ENCODE measurements at places on chromosomes 12 and 14.
A peak's percentile ranks its signal among the peaks of the same experiment; 100 is the strongest.

- DNase-seq, result no peak
These were observed 9.3 kb upstream of the ESPL1 start for GRCh38 chr12:53258541-53259539.

GRCh38 chr14:93082576-93083001, 33.1 kb downstream of the ITPK1 start:
- no peak for DNase-seq

GRCh38 chr14:24273422-24273998, 2.1 kb upstream of the RABGGTA start:
- DNase-seq, result no peak

DNA sequence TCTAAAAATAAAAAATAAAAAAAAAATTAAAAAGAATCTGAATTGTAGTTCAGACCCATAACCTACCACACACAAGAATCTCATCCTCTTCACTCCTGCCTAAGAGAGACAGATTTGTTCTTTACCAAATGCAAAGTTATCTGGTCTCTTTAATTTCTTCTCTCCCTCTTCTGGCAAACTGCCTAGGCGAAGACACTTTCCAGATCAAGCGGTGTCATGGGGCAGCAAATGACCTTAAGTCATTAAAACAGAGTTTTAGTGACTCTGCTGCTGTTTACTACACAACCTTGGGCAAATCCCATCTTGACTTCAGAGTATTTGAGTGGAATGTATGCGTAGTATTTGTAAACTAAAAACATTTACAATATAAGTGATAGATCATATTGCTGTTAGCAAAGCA, 60.9 kb upstream of the NID2 start:
- no peak for DNase-seq

- DNase-seq, result no peak
These were observed 123.8 kb downstream of the ZFP36L1 start for GRCh38 chr14:68669111-68669511.

GRCh38 chr12:7100239-7100638, 8.0 kb upstream of the C1R start:
- DNase-seq, result no peak

DNA sequence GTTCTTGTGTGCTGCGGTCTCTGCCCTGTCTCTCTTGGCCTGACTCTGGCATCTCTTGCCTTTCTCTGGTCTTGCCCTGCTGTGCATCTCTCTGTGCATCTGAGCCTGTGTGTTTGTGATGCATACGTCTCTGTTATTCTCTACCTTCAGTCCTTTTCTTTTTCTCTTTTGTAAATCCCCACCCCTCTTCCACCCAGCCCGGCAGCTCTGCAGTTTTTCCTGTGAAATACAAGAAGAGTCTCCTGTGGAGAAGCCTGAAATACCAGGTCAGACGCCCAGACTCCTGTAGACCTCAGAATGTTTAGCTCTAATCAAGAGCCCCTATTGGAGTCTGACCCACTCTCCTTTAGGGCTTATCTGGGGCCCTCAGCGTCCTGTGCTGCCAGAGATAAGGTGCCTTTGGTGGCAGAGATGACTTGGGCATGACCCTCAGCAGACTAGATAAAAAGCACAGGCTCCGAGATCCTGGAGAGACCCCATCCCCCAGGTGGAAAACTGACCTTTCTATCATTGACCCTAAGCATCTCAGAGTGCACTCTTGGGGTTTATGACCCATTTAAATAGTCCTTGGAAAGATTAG, 167.5 kb upstream of the SRRM4 start:
- no peak for DNase-seq

GRCh38 chr14:95463171-95463901, 53.1 kb downstream of the SYNE3 start:
- DNase-seq, result no peak

DNA sequence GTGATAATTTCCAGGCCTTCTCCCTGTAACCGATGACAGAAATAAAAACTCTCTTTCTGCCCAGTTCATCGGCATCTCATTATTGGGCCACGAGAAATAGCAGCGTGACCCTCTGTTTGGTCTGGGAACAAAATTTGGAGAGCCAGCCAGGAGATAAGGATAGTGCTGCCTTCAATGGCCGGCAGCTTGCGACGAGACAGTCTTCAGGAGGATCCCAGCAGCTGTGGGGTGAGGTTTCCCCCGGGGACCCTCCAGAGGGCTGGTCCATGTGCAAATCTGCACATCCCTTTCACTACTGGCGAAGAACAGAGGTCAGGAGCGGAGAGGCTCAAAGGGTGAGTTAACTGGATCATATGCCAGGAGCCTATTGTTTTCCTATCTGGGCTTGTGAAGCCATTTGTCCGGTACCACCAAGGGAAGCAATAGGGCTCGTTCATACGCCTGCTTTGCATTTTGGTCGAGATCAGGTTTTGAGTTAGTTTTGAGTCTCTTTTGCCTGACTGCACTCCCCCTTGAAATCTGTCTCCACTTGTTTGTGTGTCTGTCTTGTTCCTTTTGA, 4.8 kb downstream of the SLC39A2 start:
- no peak for DNase-seq

DNA sequence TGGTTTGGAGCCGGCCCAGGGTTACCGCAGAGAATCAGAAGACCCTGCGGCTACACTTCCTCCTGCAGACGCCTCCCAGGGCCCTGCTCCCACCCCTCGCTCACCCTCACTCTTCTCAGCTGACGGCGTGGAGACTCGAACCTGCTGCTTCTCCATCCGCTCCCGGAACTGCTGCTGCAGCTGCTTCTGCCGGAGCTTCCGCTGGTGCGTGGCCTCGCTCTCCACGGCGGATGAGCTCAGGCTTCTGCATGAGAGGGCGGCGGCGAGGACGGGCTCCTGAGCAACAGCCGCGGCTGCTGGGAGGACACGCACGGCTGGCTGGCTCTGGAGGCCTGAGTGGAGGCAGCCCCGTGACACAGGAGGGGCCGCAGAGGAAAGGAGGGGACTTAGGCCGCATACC, 33.3 kb downstream of the RAD52 start:
- DNase-seq, result no peak

- DNase-seq, result no peak
These were observed at the start of gene AQP2 for GRCh38 chr12:49950273-49951251. AQP2 (plus strand) TSS chr12:49950737; CDS start chr12:49950831, 94 bp downstream.

- no peak for DNase-seq
These were observed 142.5 kb downstream of the SYNE2 start for GRCh38 chr14:63995285-63995684.

- no peak for DNase-seq
These were observed 1.3 kb downstream of the A2ML1 start for GRCh38 chr12:8823565-8824300.

- DNase-seq, result no peak
These were observed 81.0 kb upstream of the PLEKHG7 start for GRCh38 chr12:92621833-92622232.

- peak; percentile 1 for DNase-seq
These were observed 456.7 kb upstream of the SEL1L start for GRCh38 chr14:81990312-81990761.

DNA sequence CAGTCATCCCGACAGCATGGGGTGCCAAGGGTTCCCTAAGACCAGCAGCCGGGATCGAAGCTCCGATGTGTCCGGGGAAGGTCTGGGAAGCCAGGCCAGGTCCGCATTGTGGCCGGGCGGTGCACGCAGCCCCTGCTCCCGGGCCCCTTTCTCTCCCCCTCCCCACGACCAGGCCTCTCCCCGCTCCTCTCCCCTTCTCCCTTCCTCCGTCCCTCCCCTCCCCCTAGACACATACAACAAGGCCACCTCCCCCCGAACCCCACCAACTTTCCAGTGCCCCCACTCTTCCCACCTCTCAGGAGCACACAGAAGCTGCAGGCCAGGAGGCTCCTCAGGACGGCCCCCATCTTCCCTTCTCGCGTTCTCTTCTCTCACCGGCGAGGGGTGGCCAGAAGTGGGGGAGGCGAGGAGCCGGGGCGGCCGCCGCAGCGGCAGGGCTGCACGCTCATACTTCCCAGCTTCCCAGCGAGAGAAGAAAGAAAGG, 413 bp downstream of the LRP6 start:
- DNase-seq, result no peak

GRCh38 chr12:102629262-102629888, 149.0 kb upstream of the IGF1 start:
- no peak for DNase-seq

- no peak for DNase-seq
These were observed 202.3 kb downstream of the KIF21A start for GRCh38 chr12:39240587-39240986.

GRCh38 chr14:70069186-70069585, 119.6 kb downstream of the SLC8A3 start:
- DNase-seq, result no peak

DNA sequence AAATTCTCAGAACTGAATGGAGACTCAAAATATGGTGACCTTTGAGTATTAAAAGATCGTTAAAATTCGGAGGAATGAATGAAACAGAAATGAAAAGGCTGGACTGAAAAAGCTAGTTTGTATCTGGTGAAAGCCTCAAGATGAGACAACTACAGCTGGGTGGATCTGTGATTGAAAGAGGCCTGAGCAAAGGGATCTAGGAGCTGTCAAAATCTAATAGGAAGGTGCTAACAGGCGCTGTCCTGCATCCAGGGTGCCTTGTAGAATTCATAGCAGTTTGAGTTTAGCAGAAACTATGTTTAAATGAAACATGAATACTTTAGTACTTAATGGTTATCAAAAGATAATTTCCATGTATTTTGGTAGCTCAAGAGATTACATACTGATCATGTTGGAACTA, 2.3 kb downstream of the YY1 start:
- DNase-seq, result no peak

GRCh38 chr14:97602438-97603117, 805.4 kb downstream of the VRK1 start:
- peak; percentile 22 for DNase-seq

GRCh38 chr12:128801879-128802391, 21.8 kb downstream of the SLC15A4 start:
- DNase-seq, result no peak

DNA sequence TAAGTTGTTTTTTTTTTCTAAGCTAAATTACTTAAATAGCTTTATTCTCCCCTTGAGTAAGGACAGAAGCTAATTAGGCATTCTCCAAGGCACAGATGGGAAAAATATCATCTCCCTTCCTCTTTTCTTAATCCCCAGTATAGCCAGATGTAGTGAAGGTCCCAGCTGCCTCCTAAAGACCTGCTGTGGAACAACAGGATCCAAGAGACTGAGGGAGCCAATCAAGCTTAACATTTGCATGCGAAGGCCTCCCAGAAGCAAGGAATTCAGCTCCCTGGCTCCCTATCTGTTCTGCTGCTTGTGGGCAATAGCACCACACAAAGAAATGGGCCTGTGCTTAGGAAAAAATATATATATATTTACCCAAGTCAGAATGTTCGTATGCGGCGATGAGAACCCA, 255.2 kb downstream of the SYT1 start:
- no peak for DNase-seq
